ENCODE measurements at places on chromosomes 4 and X.

- DNase-seq, result peak; percentile 52
These were observed at the start of gene FAT4 for GRCh38 chr4:125314676-125315575. Gene FAT4, plus strand, starts transcription at chr4:125314955. Its CDS starts 1,457 bp downstream, at chr4:125316412.

- peak; percentile 8 for DNase-seq
These were observed 40.2 kb upstream of the NHSL2 start for GRCh38 chrX:71870208-71871098.

GRCh38 chr4:56791316-56791715 is 30.2 kb downstream of the SPINK2 start:
- no peak for DNase-seq

- no peak for DNase-seq
These were observed 181.2 kb downstream of the ARHGAP10 start for GRCh38 chr4:147913137-147913536.

GRCh38 chr4:185395238-185395955 is at the start of gene LRP2BP:
Gene LRP2BP, minus strand, starts transcription at chr4:185395924. Its CDS starts 17,738 bp downstream, at chr4:185378186.
- DNase-seq, result no peak

DNA sequence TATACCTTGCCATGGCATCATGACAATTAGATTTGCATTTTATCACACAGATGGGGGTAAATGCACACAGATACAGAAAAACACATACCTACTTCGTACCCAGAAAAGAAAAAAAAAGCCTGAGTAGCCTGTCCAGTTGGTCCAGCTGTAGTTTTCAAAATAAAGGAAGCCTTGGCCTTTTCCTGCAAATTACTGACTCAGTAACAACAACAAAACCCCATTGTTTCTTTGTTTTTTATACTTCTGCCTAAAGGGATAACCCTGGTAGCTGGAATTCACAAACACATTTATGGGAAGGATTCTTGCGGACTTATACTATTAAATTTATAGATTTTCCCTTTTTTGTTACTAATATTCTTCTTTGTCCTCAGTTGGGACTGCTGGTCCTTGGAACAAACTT is 156.4 kb upstream of the PCDH10 start:
- no peak for DNase-seq

DNA sequence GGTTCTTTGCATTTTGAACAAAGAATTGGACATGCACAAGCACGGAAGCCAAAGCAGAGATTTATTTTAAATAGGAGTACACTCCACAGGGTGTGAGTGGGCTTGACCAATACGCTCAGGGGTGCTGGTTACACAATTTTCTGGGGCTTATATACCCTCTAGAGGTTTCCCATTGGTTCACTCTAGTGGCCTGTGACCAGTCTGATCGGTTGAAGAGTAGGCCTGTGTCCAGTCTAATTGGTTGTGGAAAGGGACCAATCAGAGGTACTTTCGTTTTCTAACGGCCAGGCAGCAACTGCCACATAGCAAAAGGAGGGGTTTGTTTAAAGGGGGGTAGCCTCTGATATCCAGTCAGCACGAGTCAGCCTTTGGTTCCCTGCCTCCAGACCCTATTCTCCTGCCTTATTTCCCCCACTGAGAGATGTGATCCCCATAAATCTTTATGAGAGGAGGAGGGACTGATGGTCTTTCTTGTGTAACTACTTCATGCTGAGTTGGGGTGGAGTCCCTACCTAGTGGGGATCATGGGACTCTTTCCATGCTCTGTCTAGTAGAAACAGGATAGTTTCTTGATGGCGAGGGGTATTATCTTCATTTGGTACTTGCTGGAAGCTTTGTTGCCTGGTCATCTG is 11.3 kb upstream of the AREG start:
- no peak for DNase-seq

GRCh38 chr4:154983714-154984113 is 202.6 kb downstream of the RBM46 start:
- no peak for DNase-seq

DNA sequence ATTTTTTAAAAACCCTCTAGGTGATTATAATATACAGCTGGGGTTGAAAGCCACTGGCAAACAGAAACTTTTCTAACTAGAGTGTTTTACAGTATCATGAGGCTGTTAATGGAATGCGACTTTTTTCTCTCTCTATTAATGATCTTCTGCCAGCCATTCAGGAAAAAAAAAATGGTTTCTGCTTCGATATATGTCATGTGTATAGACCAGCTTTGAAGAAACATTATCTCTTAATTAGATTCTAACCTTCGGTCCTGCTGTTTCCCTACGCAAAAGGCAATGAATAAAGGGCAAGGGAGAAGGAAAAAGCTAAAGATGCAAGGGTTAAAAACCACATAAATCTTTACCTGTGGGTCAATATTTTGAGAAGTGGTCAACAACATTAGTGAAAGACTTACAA is 1662.1 kb upstream of the TENM3 start:
- DNase-seq, result no peak

GRCh38 chrX:118807151-118808017 is 16.2 kb upstream of the ZCCHC12 start:
- DNase-seq, result peak; percentile 25

DNA sequence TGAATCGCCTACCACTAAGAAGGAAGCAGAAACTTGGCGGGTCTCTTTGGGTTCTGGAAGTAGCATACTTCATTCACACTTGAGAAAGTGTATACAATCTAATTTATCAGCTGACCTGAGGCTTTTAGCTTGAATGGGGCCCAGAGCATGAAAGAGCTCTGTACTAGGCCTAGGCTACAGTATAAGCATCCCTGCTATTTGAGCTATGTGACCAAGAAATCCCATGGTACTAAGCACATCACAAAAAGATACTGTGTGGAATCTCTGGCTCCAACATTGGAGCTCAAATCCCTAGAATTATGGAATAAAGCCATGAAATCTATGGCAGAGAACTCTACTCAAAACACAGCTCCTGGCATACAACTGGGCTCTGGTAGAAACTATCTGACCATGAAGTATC is 43.9 kb upstream of the CCDC149 start:
- DNase-seq, result no peak

GRCh38 chrX:150753968-150754367 is 60.8 kb downstream of the MTMR1 start:
- no peak for DNase-seq

- no peak for DNase-seq
These were observed 661 bp downstream of the S100P start for GRCh38 chr4:6694177-6694901.

DNA sequence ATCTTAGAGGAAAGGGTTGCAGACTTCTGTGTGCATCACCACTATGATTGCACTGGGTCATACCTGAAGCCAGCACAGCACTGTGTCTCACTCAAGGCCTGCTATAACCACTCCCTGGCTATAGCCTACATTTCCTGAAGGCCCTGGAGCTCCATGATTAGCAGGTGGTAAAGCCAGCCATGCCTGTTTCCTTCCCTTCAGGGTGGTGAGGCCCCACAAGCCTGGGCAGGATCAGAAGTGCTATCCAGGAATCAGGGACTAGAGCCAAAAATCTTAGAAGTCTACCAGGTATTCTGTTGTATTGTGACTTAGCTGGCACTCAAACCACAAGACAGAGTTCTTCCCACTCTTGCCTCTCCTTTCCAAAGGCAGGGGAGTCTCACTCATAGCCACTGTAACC is 734.6 kb downstream of the GLUD2 start:
- no peak for DNase-seq

DNA sequence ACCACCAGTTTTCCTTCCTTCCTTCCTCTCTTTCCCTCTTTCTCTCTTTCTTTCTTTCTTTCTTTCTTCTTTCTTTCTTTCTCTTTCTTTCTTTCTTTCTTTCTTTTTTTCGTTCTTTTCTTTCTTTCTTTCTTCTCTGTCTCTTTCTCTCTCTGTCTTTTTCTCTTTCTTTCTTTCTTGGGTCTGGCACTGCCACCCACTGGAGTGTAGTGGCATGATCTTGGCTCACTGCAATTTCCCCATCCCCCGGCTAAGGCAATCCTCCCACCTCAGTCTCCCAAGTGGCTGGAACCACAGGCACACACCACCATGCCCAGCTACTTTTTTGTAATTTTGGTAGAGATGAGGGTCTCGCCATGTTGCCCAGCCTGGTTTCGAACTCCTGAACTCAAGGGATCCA is 51.6 kb upstream of the NHS start:
- no peak for DNase-seq

GRCh38 chr4:74838746-74839370 is 44.5 kb upstream of the BTC start:
- DNase-seq, result no peak

- DNase-seq, result no peak
These were observed 734.3 kb downstream of the STIM2 start for GRCh38 chr4:27594922-27595321.

GRCh38 chrX:79366556-79366872 is 620 bp downstream of the ITM2A start:
- DNase-seq, result no peak

- DNase-seq, result no peak
These were observed 85.0 kb downstream of the ADRA2C start for GRCh38 chr4:3851211-3851610.

DNA sequence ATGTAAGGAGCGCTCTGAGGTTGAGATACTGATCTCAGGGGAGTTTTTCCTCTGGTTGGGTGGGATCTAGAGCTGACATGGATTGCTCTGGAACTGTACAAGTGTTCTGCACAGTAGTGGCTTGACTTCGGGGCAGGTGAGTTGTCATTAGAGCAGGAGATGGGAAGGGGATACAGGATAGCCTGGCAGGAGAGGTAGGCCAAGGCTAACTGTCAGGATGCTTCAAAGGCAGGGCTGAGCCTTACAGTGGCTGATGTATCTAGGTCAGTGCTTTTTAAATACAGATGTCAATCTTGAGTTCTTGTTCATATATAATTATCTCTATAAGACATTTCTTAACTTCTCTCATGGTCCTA is 43.5 kb upstream of the RELL1 start:
- DNase-seq, result no peak

DNA sequence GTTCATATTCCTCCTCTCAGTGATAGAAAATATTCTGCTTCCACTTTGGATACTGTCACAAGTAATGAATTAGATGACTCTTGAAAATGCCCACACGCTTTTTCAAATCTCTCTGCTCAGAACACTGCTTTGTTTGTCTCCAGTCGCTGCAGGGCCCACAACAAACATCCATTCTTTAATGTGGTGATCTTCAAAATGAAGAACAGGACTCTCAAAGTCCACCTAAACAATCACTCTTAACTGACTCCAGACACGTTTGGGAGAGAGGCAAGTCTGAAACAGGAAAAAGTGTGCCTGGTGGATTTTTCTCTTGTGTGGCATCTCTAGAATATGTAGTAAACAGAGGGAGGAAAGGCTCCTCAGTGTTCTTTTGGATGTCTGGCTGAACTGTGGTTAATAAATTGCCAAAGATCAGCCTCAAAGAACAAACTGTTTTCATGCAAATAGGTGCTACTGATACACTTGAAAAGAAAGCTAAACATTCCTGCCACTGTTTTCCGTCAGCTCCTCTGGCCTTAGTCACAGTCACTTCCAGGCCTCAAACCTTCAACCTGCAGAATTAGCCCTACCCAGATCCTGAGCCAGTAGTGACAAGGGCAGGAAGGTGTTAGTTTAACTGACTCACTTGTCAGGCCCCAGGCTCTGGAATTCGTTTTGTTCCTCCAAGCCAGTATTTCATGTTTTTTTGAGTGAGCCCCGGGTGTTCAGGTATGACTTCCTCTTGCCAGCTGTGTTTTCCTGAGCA is 259.6 kb upstream of the GPC4 start:
- no peak for DNase-seq

- no peak for DNase-seq
These were observed 349.8 kb downstream of the OPHN1 start for GRCh38 chrX:68083510-68083909.

DNA sequence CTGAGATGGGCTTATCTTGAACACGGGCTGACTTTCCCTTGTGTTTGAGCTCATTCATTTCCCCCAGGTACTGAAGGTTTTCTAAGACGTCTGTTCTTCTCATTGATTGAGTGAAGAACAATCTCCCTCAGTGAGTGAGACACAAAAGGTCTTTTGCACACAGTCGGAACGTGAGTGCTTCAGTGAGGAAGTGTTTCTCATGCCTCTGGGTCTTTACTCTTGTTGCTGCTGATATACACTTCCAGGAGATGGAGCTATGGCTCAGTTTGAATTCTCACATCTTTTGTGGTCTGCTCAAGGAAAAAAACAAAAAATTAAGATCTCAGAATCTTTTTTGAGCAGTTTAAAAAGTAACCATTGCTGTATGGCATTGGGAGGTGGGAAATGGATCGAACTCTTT is 981.9 kb upstream of the TENM3 start:
- DNase-seq, result no peak

DNA sequence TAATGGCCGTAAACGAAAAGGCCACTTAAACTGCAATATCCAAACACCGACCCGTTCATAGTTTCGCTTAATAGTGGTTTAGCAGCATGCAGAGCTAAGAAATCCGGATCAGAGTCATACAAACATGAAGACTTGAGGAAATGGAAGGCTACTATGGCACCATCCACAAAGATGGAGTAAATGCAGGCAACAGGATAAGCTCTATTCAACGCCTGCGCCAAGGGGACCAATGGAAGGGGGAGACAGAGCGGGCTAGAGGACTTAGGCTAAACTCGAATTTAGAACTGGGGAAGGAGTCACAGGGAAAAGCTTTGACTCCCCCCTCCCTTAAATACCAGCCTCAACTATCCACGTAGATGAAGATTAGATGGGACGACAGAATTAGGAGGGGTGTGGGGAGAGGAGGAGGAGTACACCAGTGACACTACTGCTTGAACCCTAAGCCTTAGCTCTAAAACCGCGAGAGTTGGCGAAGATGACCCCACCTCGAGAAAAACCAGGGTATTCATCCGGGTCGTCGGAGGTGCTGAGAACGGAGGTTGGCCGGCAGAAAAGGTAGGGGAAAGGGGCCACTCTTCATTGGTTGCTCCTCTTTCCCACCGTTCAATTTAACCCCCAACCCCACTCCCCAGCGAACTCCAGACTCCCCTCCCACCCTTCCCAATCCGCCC is 3.5 kb downstream of the HUWE1 start:
- DNase-seq, result peak; percentile 29

- DNase-seq, result no peak
These were observed 78.8 kb upstream of the BANK1 start for GRCh38 chr4:101711590-101712260.

DNA sequence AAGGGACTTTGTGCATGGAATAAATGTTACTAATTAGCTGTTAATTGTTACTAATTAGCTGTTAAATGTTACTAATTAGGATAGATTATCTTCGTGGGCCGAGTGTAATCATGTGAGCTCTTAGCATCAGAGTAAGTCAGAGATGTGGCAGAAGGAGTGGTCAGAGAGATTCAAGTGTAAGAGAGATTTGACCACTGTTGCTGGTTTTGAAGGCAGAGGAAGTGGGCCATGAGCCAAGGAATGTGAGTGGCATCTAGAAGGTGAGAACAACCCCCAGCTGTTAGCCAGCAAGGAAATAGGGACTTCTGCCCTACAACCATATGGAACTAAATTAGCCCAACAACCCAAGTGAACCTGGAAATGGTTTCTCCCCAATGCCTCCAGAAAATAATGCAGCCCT is 28.2 kb downstream of the ODAPH start:
- DNase-seq, result no peak

DNA sequence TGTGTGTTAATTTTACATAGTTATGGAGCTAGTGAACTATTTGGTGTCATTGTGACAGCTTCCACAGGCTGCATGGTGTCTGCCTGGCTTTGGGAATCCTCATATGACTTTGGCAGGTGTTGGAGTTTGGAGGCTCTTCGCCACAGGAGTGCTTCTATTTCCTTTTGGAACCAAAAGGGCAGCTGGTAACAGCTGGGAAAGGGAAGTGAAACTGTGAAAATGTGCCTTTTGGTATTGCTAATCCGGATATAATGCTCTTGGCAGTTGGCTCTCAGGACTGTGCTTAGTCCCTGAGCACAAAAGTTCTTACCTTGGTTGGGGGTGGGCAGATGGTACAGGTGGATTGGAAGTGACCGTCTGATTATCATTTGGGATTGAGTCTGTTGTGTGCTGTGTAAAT is 18.1 kb downstream of the OFD1 start:
- DNase-seq, result no peak
